ENCODE measurements at places on chromosomes 3 and 15.

GRCh38 chr3:42730294-42730693, 27.7 kb upstream of the HHATL start:
- DNase-seq = no peak

DNA sequence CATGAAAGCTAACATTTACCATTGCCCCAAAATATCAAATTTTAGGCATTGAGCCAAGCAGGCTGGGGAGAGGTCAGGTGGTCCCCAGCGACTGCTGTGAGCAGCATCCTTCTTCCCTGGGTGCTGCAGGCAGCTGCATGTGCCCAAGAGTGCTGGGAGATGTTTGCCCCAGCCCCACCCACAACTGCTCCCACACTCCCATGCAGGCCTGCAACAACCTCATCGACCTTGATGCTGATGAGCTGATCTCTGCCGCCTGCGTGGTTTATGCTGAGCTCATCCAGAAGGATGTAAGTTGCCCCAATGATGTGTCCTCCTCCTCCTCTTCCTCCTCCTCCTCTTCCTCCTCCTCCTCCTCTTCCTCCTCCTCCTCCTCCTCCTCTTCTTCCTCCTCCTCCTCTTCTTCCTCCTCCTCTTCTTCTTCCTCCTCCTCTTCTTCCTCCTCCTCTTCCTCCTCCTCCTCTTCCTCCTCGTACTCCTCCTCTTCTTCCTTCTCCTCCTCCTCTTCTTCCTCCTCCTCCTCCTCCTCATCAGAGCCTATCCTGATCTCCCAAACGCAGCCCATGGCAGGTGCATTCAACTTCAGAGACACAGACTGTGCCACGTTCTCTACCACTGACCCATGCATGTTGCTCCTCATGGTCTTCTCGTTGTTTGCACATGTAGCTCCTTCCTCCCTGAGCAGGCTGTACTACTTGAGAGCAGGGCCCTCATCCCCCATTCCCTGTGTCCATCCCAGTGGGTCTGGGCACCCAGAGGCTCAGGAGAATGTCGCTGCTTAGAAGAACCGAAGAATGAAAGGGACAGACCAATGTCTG, 15.1 kb downstream of the TBC1D21 start:
- DNase-seq = no peak

DNA sequence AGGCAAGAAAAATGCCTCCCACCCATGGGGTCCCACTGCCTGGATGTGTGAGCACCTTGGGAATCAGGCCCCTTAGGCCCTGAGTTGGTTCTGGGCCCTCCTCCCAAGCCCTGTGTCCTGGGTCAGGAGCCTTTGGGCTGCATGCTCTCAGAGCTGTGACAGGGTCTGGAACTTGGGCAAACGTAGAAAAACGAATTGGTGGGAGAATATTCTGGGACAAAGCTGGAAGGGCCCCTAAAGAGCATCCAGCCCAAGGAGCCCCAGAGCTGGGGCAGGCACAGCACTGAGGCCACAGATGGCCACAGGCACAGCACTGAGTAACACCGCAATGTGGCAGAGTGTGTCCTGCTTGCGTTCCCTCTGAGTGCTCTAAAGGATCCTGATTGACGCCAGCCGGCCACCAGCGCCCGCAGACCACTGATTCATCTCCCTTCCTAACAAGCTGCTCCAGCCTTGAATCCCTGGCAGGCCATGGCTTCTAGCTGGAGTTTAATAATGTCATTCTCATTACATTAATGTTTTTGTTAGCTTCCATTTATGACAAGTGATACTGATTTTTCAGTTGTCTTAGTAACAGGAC, 18.6 kb upstream of the SEC13 start:
- DNase-seq = no peak

- no peak for DNase-seq
These were observed 37.2 kb downstream of the TIGIT start for GRCh38 chr3:114331007-114331406.

- no peak for DNase-seq
These were observed 130.9 kb downstream of the PGPEP1L start for GRCh38 chr15:98876451-98877369.

- DNase-seq = no peak
These were observed 37.0 kb downstream of the PAQR9 start for GRCh38 chr3:142926368-142926944.

DNA sequence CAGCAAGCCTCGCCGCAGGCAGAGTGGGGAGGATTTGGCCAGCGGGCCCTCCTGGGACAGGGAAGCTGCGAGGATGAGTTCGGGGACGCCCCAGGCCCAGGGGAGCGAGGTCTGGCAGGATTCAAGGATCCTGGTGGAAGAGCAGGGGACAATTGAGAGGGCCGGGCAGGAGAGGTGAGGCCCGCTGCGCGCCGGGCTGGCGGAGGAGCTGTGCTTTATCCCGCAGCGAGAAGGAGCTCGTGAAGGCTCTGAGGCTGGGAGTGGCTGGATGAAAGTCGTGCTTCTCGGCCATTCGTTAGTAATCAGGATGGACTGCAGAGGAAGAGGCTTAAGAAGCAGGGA, 3.6 kb downstream of the SLC51A start:
- DNase-seq = no peak

- DNase-seq = no peak
These were observed 15.3 kb downstream of the HDAC11 start for GRCh38 chr3:13495351-13495813.

DNA sequence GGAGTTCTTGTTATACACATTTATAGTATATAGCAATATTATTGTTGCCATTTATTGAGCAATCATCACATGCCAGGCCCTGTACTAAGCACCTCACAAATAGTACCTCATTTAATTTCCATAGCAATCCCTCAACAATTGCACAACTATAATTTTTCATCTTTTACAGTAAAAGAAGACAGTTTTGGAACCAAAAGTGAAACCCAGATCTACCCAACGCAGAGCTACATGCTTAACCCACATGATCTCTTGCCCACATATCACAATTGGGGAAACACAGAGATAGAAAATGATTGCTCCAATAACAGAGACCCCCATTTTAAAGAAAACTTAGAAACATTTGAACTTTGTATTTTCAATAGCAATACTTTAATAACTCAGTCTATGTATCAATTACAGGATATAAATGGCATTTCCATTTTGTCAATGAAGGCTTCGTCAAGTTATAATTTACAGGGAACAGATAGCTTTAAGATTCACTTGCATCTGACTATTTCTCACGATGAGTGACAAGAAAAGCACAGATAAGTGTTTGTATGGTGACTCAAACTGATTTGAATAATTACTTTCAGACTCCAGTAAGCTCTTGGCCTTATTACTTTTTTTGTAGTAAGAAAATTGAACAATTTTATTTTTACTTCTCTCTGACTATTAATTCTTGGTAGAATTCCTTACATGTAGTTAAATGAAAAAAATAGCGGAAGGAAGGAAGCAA, 38.7 kb upstream of the CCDC50 start:
- DNase-seq = no peak

- no peak for DNase-seq
These were observed 2.0 kb upstream of the MANF start for GRCh38 chr3:51382947-51383578.

DNA sequence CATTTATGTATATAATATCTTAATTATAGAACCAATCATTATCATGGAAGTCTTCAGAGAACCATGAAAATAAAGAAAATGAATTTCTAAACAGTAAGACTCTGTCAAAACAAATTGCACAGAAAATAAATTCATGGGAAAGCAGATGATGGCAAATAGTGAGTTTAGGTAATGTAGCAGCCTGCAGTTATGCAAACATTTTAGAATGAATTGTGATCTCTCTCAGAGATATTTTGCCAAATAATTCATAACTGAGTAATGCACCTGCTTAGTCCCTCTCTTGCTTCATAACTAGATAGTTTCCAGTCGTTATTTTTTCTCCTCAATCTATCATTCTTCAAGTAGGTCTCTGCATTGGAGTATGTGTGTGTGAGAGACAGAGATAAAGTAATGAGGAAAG, 492.7 kb upstream of the THBS1 start:
- DNase-seq = no peak

GRCh38 chr15:60708684-60709083, 229.7 kb upstream of the ICE2 start:
- DNase-seq = no peak

GRCh38 chr3:129596194-129597086, 10.0 kb downstream of the PLXND1 start:
- no peak for DNase-seq

DNA sequence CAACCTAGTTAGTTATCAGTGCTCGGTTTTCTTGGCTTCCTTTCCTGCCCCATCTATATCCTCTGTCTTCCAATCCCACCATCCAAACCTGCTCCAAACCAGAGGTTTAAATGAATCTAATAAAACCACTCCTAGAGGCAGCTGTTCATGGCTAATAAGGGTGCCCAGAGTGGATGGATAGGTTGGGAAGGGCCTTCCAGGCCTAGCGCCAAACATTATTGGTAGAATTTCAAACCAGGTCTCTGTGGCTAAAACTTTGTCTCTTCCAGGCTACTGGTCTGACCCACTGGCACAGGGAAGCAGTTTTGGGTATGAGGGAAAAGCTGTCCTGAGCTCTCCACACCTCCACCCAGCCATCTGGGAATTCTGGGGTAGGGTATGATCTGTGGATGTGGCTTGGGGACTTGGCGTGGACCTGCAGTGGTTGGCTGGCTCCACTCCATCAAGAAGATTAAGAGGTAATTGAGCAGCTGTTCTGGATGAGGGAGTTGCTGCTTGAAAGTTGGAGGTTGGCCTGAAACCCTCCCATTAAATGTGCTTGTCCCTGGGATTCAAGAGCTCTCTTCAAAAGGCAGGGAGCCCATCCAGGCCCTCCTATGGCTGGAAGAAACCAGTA, 29.3 kb upstream of the INSYN1 start:
- no peak for DNase-seq

GRCh38 chr3:47661121-47661752, 82.6 kb upstream of the CSPG5 start:
- DNase-seq = no peak

DNA sequence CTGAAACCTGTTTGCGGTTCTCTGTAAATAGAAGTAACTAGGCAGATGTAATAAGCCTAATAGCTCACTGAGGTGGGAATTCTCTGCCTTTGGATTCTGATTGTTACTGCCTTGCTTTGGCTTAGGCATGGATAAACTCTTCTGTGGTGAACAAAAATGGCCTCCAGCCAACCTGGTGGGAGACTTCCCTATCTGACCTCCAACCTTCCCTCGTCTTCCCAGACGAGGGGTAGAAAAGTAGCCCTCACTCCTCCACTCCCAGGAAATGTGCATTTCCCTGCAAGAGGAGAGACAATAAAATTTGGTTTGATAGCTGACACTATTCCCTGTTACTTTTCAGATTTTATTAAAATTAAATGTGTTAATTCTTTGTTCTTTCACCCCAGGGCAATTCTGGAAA, 606 bp upstream of the CD96 start:
- DNase-seq = no peak

DNA sequence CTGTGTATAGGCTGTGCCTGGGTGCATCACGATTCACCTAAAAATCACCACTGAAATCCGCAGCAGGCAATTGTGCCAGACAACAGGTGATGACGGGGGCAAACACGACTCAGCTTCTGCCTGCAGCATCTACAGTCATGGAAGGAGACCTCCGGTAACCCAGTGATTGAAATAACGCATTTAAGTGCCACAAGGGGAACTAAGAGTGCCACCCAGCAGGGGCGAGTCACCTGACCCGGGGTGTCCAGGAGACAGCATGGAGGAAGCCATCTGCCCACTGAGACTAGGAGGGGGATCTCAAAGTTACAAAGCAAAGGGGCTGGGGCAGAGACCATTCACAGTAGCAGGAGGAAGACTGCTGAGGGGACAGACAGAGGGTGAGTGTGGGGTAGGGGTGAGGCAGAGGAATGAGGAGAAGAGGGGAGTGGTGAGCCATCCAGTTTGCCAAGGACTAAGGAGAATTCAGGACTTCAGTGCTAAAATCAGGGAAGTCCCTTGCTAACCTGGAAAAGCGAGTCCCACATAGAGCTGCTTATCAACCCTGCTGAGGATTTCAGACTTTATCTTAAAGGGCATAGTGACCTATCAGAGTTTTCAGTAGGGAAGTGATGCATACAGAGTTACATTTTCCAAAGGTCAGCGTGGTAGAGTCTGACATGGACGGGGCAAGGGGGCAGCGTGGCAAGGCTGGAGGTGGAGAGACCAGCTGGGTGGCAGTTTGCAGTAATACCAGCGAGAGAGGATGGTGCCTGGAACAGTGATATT, 256.7 kb upstream of the HES1 start:
- DNase-seq = no peak

- no peak for DNase-seq
These were observed 62.4 kb downstream of the ZBTB20 start for GRCh38 chr3:115084686-115085085.

DNA sequence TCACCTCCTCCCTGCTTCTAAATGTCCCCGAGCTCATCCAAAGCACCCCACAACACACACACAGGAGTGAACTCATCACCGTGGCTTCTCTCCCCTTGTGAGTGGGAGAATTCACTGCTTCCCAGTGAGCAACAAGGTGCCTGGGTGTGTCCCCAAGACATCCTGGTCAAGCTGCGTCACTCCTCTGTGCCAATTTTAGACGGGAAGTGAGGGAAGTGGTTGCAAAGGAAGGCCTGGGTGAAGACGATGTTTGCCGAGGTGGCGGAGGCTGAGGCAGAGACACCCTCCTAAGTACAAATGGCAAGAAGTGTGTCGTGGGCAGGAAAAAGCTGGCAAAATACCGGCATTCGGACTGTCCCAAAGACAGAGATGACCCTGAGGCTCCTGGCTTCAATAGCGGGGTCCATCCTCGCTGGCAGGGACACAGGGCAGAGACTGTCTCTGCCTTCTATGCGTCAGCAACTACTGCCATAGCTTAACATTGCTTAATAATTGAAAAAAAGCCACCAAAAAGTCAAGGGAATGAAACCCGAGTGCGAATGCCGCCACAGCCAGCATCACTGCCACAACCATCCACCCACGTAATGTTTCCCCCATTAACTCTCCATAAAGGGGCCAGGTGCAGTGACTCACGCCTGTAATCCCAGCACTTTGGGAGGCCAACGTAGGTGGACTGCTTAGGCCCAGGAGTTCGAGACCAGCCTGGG, 72.8 kb downstream of the VGLL4 start:
- DNase-seq = no peak

DNA sequence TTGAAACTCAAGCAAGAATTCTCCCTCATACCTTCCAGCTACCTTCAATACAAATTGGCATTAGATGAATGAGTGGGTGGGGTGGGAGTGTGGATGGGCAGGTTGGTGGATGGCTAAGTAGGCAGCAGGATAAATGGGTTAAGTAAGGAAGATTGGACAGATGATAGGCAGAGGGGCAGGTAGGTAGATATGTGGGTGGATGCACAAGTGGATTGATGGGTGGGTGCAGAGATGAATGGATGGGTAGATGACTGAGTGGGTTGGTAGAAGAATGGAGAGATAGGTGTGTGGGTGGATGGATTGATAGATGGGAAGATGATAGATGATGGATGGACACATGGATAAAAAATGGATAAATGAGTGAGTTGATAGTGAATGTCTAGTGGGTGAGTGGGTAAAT, 27.6 kb downstream of the VIPR1 start:
- DNase-seq = no peak

DNA sequence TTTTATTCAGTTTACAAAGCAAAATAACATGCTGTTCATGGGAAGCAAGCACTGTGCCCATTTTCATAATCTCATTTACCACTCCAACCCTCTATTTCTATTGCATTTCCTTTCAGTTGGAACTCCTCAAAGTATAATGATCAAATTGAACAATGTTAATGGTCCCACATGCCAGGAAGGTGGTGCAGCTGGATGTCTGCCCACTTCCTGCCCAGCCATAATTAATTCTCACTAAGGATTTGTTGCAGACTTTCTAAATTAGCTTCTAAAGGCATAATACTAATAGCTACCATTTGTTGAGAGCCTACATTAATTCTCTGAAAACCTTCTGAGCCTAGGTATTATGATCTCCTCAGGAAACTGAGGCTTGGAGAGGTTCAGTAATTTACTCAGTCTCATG, 316.1 kb upstream of the TPM1 start:
- no peak for DNase-seq

- no peak for DNase-seq
These were observed 20.3 kb downstream of the CAND2 start for GRCh38 chr3:12816521-12817342.

Data from GM13977 (cell line).